ENCODE measurements at places on chromosomes 6 and 20.

GRCh38 chr6:7726416-7727085 lies 652 bp downstream of the BMP6 start:
- DNase-seq = no peak

DNA sequence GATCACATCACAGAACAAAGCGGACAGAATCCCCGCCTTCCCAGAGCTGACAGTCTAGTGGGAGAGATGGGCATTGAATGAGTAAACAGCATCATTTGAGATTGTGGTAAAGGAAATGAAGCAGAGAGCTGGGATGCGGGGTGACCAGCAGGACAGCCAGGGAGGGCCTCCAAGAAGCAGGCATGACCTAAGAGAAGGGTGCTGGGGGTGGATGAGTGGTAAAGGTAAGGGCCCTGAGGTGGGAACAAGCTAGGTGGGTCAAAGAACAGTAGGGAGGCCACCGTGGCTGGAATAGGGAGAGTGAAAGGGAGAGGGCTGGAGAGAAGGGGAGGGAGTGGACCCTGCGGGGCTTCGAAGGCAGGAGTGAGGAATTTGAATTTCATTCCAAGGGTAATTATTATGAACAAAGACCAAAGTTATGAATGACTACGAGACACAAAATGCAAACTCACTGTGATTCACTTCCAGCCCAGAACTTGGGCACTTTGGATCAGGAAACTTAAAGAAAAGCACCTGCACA lies 61.4 kb downstream of the CEBPB start:
- no peak for DNase-seq

DNA sequence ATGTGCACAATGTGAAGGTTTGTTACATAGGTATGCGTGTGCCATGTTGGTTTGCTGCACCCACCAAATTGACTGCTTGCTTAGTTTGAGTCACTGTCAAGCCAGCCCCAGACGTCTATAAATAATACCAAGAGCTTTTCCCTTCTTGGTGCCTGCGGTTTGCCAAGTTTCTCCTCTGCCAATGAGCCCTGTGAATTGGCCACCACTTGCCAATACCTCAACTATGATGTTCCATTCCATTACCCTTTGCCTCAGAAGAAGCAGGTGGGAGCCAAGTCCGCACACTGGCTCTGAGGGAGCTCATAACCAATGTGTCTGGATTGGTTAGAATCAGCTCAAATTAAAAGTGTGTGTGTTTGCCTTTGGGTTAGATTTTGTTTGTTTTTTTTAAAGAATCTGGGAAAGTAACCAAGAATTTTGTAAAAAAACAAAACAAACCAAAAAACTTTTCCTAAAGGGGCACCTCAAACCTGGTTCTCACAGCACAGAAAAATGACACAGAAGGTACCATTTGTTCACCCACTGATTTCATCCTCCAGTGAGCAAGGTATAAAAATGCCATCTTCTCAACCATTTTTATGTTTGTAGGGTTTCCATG lies 244.7 kb upstream of the PRND start:
- DNase-seq = no peak

- DNase-seq = no peak
Measured at GRCh38 chr6:106446287-106446885, 85.9 kb downstream of the CRYBG1 start.

DNA sequence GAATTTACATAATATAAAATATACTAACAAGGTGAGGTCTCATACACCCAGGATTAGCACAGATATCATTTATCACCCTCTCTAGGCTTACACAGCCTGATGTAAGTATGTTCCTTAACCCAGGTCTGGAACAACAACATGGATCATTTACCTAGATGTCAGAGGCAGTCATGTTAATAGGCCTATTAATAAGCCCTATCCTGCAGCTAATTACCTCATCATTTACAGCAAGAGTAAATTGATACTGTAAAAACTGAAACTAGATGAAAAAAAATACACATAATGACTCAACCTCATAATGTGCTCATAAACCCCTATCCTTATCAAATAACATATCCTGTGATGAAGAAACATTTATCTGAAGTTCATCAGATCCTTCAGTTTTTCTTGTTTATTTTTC lies 334.3 kb upstream of the MANEA start:
- no peak for DNase-seq

- no peak for DNase-seq
Measured at GRCh38 chr6:165841153-165841558, 178.1 kb upstream of the PDE10A start.

DNA sequence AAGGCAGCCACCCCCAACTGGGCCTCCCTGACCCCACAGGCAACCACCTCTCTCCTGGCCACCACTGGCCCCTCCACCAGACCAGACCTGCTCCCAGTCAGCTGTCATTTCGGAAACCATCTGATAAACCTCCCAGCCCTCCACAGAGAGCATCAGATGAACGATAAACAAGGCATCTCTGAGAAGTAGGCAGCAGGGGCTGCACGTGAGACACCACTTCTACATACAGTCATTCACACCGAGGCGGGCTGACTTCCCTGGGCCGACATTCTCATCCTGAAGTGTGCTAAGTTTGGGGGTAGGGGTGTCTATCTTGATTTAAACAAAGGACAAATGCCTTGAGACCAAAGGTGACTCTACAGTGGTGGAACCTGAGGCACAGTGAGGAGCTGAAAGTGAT lies 13.8 kb downstream of the CPNE5 start:
- no peak for DNase-seq

GRCh38 chr6:118280210-118280609 lies 267.9 kb upstream of the PLN start:
- DNase-seq = no peak

All from nucleus accumbens (tissue), 56 donors.